ENCODE measurements at places on chromosomes 7 and 10.
A peak's percentile ranks its signal among the peaks of the same experiment; 100 is the strongest.

DNA sequence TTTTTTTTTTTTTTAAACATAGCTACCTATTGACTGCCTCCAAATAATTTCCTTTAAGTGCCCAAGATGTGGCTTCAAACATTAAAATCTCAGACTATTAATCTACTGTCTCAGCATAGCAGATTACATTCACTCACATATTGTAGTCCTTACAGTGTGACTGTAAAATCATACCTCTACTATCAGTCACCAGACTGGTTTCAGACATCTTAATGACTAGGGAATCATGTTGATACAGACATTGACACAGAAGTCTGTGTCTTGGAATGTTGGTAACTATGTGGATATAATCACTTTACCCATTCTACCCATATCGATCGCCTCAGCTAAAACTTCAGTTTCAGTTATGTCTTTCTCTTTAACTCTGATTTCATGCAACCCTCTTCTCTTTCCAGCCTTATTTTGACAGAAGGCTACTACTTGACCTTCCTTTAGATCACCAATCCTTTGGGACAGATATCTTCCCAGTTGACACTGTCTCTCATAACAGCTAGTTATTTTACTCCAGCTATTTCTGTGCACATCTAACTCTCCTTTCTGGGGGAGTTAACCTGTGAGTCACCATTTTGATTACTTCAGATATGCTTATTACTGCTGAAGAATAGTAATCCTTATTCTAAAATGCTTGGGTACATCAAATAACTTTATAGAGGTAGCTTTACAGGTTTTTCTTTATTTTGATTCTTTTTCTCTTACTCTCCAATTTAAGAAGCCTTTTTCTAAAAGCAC, 7.0 kb downstream of the TNKS2 start:
- DNase-seq: no peak

DNA sequence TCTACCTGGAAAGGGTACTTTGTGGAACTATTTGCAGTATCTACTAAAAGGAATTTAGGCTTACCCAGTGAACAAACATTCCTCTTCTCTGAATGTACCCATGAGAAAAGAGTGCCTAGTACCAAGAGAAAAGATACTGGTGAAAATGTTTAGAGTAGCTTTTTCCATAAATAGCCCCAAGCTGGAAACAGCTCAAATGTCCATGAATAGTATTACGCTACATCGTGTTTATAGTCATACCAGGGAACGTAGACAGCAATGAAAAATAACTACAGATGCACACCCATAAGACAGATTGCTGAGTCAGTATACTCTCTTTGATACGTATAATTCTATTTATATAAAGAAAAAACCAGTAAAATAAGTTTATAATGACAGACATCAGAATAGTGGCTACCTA, 285.9 kb downstream of the KLF6 start:
- no peak for DNase-seq

DNA sequence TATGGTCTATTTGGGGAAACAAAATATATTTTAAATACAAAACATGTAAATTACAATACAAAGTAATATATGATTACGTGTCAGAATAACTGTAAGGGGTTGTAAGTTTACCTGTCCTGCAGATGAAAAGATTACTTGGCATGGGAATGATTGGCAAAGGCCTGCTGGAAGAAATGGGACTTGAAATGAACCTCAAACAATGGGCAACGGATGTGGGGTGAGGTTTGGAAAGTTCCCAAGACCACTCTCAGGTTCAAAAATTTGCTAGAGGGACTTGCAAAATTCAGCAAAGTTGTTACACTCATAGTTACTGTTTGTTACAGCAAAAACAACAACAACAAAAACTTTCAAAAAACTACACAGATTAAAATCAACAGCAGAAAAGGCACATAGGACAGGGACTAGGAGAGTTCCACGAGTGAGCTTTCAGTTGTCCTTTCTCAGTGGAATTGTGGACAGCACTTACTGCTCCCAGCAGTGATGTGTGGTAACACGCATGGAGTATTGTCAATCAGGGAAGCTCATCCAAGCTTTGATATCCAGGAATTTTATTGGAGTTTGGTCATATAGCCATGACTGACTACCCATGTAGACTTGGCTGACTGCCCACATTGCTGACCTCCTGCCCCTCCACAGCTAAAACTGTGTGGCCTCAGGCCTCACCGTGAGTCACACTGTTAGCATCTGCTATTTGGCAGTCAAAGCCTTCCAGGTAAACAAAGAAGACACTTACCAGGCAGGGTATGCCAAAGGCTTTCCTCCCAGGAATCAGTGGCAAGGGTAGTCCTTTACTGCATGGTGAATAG, 43.8 kb downstream of the EXOC6 start:
- peak; percentile 86 for DNase-seq

- no peak for DNase-seq
These were observed 77.9 kb downstream of the THSD7A start for GRCh38 chr7:11754123-11754522.

DNA sequence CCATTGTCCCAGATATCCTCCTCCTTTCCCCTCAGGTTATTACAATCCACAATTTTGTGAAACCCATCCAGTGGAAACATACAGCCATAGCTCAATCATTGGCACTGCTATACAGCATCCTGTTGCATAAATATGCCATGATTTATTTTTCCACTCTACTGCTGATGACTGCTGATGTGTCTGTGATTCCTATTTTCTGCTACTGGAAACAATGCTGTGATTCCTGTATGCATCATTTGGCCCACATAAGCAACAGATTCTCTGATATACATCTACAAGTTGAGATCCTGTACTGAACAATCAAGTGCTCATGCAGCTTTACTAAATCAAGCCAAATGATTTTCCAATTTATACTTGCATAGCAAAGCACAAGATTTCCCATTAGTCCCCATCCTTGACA, 39.6 kb downstream of the CUL2 start:
- peak; percentile 26 for DNase-seq

DNA sequence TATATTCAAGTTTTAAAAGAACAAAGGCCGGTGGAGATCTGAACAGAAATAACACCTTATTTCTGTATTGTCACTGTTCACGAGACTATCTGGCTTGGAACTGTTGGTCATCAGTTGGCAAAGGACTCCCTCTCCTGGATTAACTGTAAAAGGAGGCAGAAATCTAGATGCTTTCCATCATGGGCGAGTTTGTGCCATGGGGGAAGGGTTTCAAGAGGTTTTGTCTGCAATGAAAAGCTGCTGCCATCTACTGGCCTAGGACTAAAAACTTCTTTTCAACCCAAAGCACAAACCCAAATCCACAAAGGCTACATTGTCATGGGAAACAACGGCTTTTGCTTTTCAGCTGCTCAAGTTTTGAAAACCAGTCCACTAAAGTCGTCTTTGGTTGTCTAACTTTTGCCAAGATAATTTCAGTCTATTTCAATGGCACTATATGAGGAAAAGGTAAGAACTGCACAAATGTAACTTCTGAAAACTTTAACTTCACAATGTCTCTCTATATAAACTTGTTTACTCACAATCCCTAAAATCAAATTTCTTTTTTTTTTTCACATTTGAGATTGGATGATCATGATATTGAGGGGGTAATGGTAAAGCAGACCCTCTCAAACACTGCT, 196.8 kb downstream of the SKAP2 start:
- peak; percentile 91 for DNase-seq

GRCh38 chr7:29879609-29880008, 73.3 kb downstream of the WIPF3 start:
- no peak for DNase-seq

DNA sequence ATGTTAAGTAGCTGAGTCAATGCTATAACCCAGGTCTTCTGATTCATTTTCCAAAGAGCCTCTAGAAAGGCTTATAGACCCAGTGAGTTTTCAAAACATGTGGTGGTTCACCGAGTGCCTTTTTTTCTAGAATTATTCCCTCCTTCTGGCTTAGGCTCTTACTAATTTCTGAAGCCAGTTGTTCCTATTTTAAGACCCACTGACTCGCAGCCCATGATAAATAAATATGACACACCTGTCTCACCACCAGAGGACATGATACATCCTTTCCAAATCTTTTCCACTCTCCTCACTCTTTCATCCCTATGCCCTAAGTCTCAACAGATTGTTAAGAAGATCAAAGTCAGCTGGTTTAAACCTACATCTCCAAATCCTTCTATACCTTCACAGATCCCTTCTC, 126.0 kb upstream of the WNT16 start:
- DNase-seq: no peak

- DNase-seq: no peak
These were observed 894 bp downstream of the ATXN7L1 start for GRCh38 chr7:105875505-105875904.

All from pulmonary artery endothelial cell (primary cell).